ENCODE measurements at places on chromosomes 6 and 20.
A peak's percentile ranks its signal among the peaks of the same experiment; 100 is the strongest.

- DNase-seq = no peak
Measured at GRCh38 chr6:94456266-94456665, 1036.9 kb upstream of the EPHA7 start.

- no peak for DNase-seq
Measured at GRCh38 chr20:18421608-18422007, 45.2 kb downstream of the DZANK1 start.

DNA sequence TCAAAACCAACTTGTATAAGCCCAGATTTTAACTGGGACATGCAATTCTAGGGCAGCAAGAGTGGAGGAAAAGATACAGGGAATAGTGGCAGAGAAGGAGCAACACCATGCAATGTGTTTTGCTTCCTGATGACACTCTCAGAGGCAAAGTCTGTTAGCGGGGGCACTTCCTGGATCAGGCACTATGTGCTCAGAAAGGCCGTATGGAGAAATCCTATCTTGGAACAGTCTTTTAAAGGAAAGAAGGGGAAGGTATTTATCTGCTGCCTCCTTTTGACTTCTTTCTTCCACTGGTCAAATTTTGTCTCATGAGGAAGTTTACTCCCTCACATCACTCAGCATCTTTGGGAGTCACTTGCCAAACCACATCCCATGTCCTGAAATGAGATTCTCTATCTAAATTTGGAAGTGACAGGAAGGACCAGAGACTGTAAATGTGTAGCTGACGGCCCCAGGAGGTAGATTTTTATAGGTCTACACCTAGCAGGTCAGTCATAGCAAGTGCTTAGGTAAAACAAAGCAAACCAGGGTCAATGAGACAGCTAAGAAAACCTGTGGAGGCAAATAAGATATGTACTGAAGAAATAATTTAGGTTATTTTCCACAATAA, 91.7 kb upstream of the ELOVL5 start:
- DNase-seq = no peak

DNA sequence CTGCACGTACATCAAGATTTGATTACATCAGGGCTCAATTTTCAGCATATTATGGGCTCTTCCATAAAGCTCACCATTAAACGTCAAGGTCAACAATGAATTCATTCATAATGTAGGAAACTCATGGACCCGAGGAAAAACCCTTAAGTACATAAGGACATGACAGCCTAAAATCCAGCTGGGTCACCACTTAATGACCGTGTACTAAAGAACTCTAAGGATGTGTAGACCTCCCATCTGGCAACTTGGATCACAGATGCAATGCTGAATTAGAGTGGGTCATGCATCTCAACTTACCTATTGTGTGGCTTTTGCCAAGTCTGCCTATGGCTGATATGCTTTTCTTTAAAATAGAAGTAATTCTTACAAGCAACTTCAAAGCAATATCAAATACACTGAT, 26.7 kb upstream of the DEFB112 start:
- no peak for DNase-seq

DNA sequence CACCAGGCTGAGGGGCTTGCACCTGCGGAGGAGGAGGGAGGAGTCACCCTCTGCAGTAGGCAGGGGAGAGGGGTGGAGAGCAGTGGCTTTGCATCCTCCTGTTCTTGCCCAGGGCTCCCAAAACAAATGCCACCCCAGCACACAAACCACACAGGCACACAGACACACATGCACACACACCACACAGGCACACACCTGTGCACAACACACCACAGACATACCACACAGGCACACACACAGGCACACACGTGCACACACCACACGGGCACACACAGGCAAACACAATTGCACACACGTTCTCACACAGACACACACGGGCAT, 26.6 kb downstream of the YTHDF1 start:
- no peak for DNase-seq

- no peak for DNase-seq
Measured at GRCh38 chr6:16336056-16336818, 97.8 kb downstream of the GMPR start.

DNA sequence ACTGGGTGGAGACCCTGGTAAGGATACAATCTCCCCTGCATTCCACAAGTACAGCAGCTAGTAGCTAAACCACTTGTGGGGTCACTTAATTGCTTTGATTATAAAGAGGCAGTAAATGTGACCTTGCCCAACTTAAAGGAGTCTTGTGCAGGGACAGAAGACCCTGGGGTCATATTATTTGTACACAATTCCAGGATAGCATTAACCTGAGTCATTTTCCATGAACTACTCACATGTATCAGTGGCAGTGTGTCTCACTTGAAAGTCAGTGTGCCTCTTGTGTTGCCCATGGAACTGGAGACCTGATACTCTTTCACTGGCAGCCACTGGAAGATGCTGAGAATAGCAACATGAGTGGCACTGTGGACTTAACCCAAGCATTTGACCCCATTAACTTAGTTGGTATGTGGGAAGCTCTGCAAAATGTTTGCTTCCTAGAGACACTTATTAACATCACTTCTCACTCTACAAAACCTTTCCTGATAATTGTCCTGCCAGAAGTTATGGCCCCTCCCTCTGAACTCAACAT, 28.9 kb downstream of the CLIC5 start:
- no peak for DNase-seq

DNA sequence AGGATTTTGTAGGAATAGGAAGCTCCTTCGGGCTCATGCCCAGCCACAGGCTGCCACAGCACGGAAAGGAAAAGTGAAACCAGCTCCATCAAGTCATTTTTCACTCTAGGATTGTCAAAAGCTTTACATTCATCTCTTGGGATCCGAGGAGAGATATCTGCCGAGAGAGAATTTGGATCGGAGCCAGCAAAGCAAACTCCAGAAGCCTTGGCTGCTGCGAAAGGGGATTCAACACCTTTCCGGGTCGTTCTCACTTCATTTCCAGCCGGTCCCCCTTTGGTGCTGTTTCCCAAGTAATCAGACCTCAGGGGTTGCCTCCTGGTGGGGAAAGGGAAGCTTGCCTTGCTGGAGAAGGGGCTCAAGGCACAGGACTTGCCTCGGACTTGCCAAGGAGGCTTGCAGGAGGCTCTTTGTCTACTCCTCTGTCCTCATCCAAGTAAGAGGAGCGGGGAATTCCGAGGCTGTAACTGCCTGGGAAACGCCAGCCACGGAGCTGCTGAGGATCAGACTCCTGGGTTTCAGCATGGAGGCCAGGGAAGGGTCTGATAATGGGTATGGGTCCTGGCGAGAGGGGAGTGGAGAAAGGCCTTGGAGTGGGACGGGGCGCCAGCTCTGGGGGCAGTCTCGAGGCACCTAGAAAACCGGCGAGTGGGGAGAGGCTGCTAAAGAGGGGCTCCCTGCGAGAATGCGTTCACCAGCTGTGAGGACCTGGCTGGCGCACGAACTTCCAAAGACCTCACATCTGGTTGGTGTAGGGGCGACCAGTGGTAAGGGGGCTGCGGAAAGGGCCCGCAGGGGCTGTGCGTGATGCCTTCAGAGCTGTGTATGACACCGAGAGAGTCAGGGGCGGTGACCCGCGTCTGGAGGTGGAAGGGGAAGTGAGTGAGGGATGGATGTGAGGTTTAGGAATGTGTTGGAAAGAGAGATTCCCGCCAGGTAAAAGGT, 702 bp downstream of the ETV7 start:
- DNase-seq = peak; percentile 27

GRCh38 chr6:42137194-42137753, 5.1 kb downstream of the C6orf132 start:
- no peak for DNase-seq

DNA sequence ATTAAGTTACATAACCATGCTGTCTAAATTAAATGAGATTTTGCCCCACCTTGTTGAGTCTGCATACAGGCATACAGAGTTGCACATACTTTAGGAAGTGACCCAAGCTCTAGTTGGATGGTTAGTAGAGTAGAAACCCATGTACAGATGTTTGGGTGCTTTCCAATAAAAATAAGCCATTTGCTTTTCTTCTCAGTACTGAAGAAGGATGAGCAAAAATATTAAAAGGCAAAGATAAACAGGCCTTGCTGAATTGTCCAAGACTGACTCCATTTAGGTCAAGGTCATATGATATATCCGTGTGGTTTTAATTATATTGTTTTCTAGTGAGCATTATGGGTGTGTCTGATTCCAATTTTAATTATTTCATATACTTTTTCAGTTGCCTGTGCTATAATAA, 589.4 kb downstream of the RFPL4B start:
- no peak for DNase-seq

GRCh38 chr6:123529843-123530242, 106.9 kb downstream of the TRDN start:
- no peak for DNase-seq

DNA sequence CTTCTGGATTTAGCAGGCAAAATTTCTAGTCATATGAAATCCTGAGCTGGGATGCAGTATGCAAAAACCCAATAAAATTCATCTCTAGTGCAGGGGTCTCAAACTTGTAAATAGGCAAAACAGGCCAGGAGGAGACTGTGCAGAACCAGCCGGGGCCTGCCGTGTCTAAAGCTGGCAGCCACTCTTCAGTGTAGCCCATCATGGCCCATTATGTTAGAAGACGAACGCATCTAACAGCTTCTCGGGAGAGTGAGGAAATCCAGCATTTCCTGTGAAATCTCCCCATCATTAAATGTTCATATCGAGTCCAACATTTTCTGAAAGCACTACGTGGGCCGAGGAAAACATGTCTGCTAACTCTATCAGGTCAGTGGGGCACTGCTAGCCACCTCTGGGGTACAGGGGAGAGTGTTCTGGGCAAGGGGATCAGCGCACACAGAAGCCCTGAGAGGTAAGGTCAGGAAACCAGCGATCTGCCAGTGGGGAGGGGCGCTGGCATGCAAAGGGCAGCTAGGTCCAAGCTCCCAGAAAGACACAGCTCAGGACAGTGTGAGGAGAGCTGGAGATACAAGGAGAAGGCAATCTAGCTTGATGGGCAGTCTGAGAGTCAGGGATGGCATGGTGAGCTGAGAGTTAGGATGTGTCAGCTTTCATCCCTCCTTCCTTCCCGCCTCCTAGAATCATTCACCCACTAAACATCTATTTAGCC, 144.2 kb downstream of the PREX1 start:
- no peak for DNase-seq
